Ascending aorta (tissue), 2 donors: ENCODE measurements at places on chromosomes 13 and 19. TPM values are rescaled to one million over a fixed set of nuclear protein-coding genes. Genes with fewer than 3 reads are reported as not detected.

GRCh38 chr13:62320129-62321108 is 904.8 kb upstream of the PCDH20 start:
- no peak for DNase-seq

GRCh38 chr13:33721724-33722123 is 96.2 kb upstream of the RFC3 start:
- no peak for DNase-seq

- no peak for DNase-seq
Observed at GRCh38 chr19:2962018-2962670, 15.2 kb upstream of the TLE6 start.

GPR12 gene
- not detected for total RNA-seq

ZNF563 gene
- total RNA-seq = not detected

ZNF730 gene
- total RNA-seq = not detected
